ENCODE measurements at places on chromosomes 16 and 17. TPM values are rescaled to one million over a fixed set of nuclear protein-coding genes. Genes with fewer than 3 reads are reported as not detected.

The NPIPB8 gene
- total RNA-seq: 2.7 TPM

DNA sequence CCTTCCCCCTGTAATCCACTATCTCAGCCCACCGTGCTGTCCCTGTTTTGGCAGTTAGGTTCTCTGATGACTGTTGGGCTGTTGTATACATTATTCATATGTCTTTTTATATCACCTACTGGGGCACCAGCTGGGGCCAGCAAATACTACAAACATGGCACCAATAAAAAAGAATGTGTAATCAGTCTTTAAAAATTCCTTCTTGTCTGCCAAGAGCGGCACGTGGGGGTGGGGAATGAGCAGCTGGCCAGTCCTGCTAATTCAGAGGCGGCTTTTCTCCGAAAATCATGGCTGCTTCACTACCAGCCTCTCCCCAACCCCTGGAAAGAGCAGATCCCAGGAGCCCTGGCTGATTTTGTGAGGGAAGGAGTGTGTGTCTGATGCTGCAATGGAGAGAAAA is 77.7 kb upstream of the EEF2KMT start:
- no peak for DNase-seq

DNA sequence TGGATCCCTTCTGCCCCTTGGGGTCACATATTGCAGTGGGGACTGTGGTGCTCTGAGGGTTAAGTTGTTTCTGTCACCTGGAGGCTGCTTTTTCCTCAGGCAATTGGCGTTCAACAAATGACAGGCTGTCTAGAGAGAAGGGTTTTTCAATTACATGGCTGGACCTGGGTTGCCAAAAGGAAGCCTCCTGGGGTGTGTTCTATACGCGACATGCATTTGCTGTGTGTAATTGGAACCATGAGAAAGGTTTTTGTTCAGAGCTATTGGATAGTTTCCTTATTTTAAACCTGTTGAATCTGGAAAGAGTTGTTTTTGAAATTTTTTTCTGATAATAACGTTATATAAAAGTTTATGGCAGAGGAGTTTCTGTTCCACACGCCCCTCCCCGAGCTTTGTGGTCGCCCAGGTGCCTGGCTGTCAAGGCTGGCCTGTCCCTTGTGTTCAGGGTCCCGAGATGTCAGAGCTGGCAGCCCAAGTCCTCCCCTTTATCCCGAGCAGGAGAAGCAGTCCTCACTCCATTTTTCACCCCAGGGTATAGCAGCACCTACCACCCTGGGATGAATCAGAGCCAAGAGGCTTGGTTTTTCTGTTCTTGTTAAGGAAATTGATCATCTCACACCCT is 26.1 kb upstream of the ZNF750 start:
- DNase-seq: no peak

- DNase-seq: no peak
Observed at GRCh38 chr17:345992-346785, 6.4 kb downstream of the RPH3AL start.

- DNase-seq: no peak
Observed at GRCh38 chr17:82444941-82445521, 5.5 kb downstream of the CYBC1 start.

GRCh38 chr16:53007095-53007494 is 45.6 kb downstream of the CHD9NB start:
- DNase-seq: no peak
